Stimulated activated CD4-positive, alpha-beta T cell treated with anti-CD3 and anti-CD28 coated beads, Interleukin-12 subunit alpha, Interleukin-12 subunit beta, amount 100 ng/mL, for 48 hours (primary cell): ENCODE measurements at places on chromosomes 7 and 10.
A peak's percentile ranks its signal among the peaks of the same experiment; 100 is the strongest.

- no peak for DNase-seq
Measured at GRCh38 chr7:129313282-129313681, 88.5 kb downstream of the AHCYL2 start.

DNA sequence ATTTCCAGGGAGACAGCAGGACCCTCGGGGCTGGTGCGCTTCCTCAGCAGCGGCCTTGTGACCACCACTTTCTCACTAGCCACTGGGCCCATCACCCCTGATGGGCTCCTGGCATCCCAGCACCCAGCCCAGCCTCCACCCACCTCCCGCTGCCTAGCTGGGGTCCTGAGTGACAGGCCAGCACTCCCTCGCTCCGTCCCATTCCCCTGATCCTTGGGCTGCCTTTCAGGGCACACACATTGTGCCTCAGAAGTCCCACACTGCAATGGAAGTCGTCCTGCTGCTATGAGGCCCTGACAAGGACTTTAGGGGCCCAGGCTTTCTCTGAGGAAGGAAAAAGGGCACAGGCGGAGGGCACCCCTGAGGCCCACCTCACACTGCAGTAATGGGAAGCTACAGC, 12.4 kb downstream of the CAMK2B start:
- DNase-seq: no peak

- peak; percentile 51 for DNase-seq
Measured at GRCh38 chr7:22559829-22560489, 60.0 kb upstream of the STEAP1B start.

DNA sequence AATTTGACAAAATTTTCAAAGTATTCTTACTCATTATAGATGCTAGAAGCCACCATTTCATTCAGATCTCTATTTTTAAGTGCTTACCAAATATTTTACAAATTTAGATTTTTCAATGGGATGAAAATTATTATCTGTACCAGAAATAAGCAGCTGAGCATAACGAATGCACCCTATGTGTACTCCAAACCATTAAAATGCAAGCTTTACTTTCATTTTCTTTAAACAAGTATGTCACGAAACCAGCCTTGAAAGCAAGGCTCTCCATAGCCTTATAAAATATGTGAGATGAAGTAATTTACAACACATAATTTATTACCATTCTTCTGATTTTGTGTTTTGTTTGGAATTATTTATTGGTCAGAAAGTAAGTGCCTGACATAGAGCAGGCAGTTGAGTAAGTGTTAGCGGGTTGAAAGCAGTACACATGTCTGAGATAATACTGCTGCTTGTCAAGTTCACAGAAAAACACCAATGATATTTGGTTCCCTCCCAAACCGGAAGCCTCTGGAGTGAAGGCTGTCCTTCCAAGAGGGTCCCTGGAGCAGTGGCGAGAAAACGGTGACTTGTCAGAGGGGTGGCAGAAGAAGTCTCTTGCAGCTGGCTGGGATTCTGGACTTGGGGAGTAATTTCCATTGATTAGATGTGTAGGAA, 322.7 kb upstream of the PFKP start:
- no peak for DNase-seq

GRCh38 chr7:150977382-150978125, 567 bp downstream of the KCNH2 start:
- no peak for DNase-seq

GRCh38 chr10:101224910-101225823, 4.1 kb downstream of the LBX1 start:
- DNase-seq: no peak

GRCh38 chr10:13485623-13486022, 43.2 kb downstream of the BEND7 start:
- no peak for DNase-seq

- no peak for DNase-seq
Measured at GRCh38 chr7:82530361-82530760, 86.8 kb upstream of the CACNA2D1 start.

- DNase-seq: no peak
Measured at GRCh38 chr10:35471435-35471834, 133.7 kb upstream of the GJD4 start.

- no peak for DNase-seq
Measured at GRCh38 chr7:74051629-74052410, 23.8 kb downstream of the ELN start.

GRCh38 chr7:140160308-140160707, 16.5 kb downstream of the KDM7A start:
- no peak for DNase-seq
